GM19239 (cell line): ENCODE measurements at places on chromosomes 1 and 21.

- no peak for DNase-seq
Measured at GRCh38 chr1:203781962-203782361, 13.5 kb upstream of the ZBED6 start.

- no peak for DNase-seq
Measured at GRCh38 chr1:78490861-78491450, at the start of gene PTGFR. TSS of gene PTGFR (plus strand) at chr1:78490974. CDS start at chr1:78492744, 1,770 bp downstream.

- DNase-seq = no peak
Measured at GRCh38 chr1:198437332-198437731, 103.1 kb downstream of the ATP6V1G3 start.

DNA sequence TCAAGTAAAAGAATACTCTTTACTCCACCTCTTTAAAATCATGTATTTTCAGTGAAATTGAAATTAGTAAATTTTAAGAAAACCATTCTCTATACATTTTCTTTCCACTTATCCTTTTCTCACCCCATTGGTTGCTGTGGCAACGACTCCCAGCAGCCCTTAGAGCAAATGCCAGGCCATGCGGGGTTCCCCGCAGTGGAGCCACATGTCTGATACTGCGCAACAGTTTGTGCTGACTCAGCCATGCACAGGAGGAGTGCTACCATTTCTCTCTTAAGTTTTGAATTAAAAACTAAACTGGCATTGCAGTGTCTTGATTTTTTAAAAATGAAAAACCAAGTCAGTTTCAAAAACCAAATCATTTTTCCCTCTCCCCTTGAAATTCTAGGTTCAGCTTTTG is 214.1 kb upstream of the L1TD1 start:
- no peak for DNase-seq

DNA sequence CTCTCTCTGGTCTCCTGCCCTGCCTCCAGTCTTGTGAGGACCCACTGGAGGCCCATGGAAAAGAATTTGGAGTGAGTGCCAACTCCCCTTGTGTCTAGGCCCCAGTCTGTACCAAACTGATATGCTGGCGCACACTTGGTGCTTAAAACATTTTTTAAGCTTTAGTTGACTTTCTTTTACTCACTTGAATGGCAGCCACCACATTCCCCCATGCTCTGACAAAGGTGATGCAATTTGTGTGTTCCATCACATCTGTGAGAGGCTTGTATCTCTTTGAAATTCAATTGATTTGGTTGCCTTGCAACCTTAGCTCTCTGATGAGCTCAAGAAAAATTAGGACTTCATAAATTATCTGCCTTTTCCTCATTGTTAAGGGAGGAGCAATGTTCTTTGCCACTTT is 30.5 kb upstream of the WDTC1 start:
- DNase-seq = no peak

- DNase-seq = no peak
Measured at GRCh38 chr1:93007941-93008577, 46.8 kb upstream of the DIPK1A start.

GRCh38 chr1:86035101-86035500 is 121.5 kb downstream of the COL24A1 start:
- DNase-seq = no peak

- peak; percentile 59 for DNase-seq
Measured at GRCh38 chr1:234926559-234927311, 201.9 kb downstream of the TOMM20 start.

GRCh38 chr1:32759997-32760623 is 57.0 kb downstream of the YARS1 start:
- DNase-seq = no peak

DNA sequence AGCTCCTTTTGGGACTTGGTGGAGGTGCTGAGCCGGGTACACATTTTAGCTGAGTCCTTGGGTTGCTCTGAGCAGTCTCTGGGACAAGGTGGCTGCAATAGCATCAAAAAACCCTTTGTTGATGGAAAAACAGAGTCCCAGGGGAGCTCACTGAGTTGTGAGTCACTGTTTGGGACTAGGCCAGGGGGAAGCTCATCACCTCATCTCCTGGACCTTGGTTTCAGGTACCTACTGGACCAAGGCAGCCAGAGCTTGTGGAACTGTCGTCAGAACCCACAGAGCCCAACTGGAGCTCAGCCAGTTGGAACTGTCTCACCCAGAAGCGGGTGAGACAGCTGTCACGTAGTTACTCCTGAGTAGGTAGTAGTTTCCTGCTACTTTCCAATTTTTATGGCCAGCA is 146.7 kb downstream of the HLX start:
- no peak for DNase-seq

- DNase-seq = no peak
Measured at GRCh38 chr1:110091791-110092190, 20.5 kb upstream of the UBL4B start.

DNA sequence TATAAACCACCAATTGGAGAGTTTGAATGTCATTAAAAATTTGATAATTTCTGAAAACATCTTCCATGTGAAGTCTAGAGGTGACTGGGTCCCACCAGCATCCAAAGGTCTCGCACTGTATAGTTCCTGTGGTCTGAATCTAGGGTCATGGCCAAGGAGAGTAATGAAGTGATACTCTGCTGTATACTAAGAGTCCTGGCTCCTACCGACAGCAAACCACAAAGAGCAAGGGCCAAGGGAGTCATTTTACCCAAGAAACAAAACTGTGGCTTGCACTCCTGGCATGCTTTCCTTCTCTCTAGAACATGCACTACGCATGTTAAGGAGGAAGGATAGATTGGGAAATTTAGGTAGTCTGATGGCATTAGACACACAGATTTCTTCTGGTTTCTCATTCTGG is 115.6 kb downstream of the BRINP2 start:
- DNase-seq = no peak

- no peak for DNase-seq
Measured at GRCh38 chr1:184568148-184568547, 181.3 kb downstream of the C1orf21 start.

DNA sequence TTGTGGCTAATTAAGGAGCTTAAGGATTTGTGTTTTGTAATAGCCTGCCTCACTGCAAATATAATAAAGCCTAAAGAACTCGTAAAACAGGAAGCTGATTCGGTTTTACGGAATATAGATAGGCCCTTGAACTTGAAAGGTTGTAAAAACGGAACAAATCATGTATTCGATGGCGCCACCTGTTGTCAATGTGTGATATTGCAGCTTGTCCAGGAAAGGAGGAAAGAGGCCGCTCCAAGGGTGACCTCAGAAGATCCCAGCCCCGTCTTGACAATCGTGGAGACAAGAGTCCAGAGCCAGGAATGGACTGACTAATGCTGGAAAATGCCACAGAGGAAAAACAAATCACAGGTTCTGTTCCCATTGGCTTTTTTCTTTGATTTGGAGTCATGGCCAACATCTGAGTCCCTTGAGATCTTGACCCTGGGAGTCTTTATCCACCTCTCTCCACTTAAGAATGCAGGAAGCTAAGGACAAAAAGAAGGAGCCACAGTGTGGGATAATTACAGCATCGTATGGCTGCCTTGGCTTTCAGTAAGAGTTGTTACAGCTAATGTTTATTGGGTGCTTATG is 7.0 kb upstream of the IGSF21 start:
- peak; percentile 65 for DNase-seq

DNA sequence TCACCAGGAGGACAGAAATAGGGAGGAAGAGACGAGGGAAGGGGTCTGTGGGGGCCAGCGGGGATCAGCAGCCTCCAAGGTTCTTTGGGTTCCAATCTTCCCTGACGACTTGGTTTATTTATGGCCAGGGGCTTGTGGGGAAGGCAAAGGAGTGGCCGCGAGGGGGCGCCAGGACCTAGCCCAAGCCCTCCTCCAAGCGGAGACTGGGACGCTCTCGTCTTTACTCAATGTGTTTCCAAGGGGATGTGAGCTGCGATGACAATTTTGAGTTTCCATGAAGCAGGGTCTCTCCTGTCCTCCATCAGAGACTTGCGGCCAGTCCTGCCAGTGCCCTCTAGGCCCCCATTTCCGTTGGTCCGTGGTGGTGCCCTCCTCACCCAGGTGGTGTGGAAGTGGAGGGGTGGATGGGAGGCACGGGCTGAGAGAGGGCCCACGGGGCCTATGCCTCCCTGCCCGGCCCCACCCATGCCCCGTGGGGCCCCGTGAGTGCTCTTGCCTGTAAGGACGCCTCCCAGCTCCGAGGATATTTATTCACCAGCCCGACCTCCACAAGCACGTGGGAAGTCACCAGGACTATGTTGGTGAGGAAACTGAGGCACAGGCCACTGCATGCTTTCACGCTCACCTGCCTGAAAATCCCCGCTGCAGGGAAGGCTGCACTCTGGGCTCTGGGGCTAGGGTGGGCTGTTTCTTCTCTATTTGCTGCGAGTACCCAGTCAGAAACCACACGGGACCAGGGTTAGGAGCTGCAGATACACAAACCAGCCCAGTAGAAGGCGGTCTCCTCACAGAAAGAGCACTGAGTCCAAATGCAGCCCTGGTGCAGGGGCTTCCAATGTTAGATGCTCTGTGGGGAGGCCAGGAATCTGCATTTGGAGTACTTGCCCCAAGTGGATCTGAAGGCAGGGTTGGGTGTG is 26.5 kb downstream of the DMRTB1 start:
- peak; percentile 73 for DNase-seq

- no peak for DNase-seq
Measured at GRCh38 chr1:218624052-218624451, 278.9 kb downstream of the TGFB2 start.

DNA sequence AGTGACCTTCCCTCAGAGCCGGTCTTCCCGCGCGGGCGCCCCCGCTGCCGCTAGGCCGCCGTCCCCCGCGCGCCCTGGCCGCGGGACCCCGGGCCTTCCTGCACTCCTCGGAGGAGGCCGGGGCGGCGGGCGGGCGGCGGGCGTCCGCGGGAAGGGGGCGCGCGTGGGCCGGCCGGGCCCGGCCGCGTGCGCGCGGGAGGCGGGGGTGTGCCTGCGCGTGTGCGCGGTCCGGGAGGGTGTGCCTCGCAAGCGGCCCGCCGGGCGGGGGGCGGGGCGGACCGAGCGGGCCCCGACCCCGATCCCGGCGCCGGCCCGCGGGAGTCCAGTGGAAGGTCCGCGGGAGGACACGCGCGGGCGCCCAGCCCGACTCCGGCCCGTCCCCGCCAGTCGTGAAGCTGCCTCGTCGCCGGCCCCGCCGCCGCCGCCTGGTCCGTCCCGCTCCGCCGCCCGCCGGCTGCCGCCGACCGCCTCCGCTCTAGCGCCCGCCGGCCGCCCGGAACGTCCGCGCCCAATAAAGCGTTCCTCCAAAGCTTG is 438 bp downstream of the MRPS6 start:
- DNase-seq = peak; percentile 44

DNA sequence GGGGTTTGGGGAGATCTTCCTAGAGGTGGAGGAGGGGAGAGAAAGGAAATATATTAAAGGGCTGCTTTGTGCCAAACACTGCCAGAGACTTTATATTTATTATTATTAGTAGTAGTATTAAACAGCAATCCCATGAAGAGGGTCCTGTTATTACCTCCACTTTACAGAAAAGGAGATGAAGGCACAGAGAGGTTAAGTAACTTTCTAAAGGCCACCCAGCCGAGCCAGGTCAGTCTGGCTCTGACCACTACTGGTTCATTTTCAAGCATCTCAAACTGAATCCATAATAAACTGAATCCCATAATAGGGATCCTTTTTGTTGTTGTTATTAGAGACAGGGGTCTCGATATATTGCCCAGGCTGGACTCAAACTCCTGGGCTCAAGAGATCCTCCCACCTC is 12.6 kb downstream of the NCMAP start:
- DNase-seq = no peak

GRCh38 chr1:198268784-198269645 is 112.2 kb downstream of the NEK7 start:
- DNase-seq = no peak

DNA sequence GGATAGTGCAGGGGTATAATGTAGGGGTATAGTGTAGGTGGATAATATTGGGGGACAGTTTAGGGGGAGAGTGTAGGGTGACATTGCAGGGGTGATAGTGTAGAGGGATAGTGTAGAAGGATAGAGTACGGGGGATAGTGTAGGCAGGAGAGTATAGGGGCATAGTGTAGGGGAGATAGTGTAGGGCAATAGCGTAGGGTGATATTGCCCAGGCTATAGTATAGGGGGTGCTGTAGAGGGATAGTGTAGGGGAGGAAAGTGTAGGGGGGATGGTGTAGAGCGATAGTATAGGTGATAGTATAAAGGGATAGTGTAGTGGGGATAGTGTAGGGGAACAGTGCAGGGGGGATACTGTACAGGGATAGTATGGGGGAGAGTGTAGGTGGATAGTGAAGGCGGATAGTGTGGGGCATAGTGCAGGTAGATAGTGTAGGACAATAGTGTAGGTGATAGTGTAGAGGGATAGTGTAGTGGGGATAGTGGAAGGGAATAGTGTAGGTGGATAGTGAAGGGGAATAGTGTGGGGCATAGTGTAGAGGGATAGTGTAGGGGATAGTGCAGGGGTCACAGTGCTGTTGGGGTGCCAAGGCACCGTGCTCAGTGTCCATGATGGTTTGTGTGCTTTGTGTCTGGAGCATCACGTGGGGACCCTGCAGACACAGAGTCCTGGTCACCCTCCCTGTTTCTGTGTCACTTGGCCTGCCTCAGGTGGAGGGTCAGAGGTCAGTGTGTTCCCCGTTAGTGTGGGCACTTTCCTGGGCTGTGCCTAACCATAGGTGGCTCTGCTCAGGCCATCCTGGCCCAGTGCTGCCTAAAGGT is 10.5 kb upstream of the ARF1 start:
- no peak for DNase-seq

- DNase-seq = no peak
Measured at GRCh38 chr1:87093286-87093685, 178.9 kb downstream of the HS2ST1 start.

GRCh38 chr1:14715802-14716201 is 117.3 kb downstream of the KAZN start:
- DNase-seq = no peak

DNA sequence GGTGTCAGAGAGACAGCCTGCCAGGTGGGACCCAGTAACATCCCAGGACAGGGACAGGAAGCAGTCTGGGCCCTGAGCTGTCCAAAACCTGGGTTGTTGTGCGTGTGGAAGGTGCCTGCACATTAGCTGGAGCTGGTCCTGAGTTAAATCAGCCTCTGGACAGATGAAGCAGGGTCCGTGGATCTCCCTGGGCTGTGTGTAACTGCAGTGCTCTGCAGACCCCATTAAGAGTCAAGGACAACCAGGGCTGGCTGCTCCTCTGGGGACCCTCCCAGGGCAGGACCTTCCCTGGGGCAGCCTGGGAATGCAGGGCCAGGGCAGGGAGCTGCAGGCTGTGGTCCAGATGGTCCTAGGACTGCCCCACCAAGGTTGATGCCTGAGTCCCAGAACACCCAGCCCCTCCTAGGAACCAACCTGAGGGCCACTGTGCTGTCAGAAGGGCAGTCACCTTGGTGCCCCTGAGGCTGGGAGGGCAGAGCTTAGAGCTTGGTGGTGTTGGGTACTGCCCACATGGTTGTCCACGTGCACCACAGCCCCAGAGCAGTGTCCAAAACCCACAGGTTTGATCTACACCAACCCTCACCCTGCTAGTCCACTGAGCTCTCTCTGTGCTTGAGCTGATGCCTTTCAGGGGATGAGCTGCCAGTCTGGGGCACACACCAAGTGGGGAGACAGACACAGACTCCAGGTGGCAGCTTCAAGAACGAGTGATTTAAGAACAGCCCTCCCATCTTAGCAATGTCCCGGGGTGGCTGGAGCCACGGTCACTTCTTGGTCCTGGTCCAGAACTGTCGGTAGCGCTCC is 2.9 kb downstream of the MRPL55 start:
- DNase-seq = no peak
